ENCODE measurements at places on chromosomes 7 and 10. TPM values are rescaled to one million over a fixed set of nuclear protein-coding genes. Genes with fewer than 3 reads are reported as not detected.

- no peak for DNase-seq
Observed at GRCh38 chr7:184294-185264, 7.8 kb upstream of the FAM20C start.

GRCh38 chr10:53045315-53045714 lies 272.7 kb upstream of the MBL2 start:
- DNase-seq: no peak

DNA sequence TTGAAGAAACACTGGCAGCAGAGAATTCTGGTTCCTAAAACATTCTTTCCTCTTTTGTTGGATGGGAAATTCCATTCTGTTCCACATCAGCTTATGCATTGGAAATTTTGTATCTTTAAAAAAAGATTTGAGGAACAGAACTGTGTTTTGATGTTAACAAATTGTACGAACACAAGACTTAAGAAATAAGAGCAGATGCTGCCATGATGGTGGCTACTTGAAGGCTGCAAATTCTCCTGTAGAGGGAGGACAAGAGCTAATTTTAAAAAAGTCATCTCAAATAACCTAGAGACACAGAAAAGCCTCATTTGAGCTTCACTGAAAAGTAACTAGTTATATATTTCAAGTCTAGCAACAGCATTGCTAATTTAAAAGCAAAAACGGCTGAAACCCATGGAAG lies 29.8 kb downstream of the NDUFB2 start:
- DNase-seq: peak; percentile 55

DNA sequence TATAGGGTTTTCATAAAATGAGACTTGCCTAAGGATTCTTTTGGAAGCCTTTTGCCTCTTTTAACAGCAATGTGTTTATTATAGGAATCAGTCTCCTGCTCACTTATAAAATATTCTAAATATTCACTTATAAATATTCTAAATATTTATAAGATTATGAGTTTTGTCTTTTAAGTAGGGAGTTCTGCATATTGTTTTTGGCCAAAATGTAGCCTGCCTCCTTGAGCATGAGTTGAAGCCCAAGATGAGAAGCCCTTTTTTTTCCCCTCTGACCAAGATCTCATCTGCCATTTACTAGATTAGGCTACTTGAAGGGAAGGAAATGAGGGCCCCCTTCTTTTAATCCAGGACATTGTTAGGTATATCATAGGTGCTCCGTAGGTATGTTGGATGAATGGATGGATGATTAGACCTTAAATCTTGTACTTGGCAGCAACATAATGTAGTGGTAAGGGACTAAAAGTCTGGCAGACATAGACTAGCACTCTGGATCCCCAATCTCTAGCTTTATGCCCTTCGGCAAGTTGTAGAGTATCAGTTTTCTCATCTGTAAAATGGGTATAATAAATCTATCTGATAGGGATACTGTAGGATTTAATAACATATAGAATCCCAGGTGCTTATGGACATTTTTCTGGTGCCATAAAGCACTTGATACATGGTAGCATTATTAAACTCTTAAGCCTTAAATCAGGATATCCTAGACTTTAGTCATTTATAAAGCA lies 59.1 kb downstream of the ARID5B start:
- no peak for DNase-seq

- peak; percentile 57 for DNase-seq
Observed at GRCh38 chr10:129046065-129046681, 420.9 kb upstream of the MGMT start.

GRCh38 chr7:108659867-108660266 lies 90.2 kb downstream of the DNAJB9 start:
- DNase-seq: no peak

DNA sequence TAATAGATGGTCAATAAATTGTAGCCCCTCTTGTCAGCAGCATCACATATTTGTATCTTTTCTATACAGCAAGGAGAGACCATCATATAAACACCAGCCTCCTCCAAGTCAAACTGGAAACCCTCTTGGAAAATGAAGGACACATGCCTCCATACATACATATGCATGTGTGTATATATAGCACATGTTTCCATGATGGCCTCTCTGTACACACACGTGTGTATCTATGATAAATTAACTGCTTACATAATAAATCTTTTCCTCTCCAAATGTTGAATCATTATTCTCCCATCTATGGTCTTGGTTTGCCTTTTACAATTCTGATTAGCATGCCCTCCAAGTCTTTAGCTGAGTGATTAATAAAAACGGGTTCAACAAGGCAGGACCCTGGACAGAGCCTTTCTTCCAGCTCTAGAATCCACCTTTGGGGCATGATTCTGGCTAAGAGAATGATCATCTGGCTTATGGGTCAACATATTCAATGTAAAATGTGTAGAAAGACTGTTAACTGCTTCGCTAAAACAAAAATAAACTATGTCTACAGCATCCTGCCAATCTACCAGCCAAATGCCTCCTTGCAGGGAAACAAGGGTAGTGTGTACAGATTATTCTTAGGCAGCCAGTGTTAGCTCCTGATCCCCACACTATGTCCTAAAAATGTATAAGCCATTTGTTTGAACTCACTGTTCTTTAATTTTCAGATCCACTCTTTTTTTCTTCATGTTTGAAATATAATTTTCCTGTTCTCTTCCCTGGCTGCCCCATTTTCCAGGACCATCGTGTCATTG lies 70.0 kb downstream of the CRTAC1 start:
- no peak for DNase-seq

DNA sequence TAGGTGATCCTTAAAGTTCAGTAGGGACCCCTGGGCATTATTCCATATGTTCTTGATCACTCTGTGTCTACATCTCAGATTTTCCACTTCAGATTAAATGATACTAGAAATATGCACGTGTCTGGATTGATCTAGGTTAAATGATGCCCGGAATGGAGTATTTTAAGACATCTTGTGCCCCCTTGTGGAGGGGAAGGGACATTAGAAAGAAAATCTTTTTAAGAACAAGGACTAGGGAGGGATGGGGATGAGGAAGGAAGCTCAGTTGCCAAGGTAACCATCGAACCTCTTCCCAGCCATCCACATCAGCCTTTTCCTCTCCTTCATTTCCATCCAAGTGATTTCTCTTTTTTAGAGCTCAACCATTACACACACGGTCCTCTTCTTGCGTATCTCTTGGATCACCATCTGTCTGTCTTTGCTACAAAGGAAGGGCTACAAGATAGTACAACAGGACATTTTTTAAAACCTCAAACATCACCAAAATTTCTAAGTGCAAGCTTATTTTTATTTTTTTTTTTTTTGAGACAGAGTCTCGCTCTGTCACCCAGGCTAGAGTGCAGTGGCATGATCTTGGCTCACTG lies 40.5 kb downstream of the PRSS2 start:
- DNase-seq: peak; percentile 43

DNA sequence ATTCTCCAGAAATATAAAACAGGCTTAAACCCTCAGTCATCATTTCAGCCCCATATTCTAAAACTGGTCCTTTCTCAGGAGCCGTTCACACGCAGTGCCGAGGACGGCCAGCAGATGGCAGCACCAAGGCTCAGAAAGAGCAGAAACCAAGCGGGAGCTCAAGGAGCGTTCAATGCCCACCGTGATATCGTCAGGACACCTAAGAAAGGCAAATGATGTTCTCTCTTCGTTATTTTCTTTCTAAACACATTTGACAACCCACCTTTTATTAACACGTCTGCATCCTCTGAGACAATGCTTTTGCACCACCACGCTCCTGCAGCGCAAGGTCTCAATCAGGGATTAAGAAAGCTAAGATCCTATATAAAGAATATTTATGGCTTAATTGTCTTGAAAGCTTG lies 45.7 kb upstream of the RBM33 start:
- DNase-seq: peak; percentile 57

DNA sequence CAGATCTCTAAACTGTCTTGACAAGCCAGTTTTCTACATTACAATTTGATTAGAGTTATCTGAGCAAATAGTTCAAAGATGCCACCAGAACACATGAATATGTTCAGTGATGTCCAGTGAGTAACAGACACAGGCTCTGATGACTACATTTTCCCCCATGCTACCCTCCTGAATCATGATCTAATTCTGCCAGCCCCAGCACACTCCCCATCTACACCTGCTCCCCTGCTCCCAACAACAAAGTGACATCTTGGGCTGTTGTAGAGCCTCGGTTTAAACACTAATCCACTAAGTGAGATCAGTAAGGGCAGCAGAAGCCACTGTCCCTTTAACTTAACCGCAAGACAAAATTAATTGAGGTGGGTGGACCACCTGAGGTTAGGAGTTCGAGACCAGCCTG lies 104.6 kb downstream of the PROSER2 start:
- no peak for DNase-seq

GRCh38 chr7:88928276-88928675 lies 132.7 kb upstream of the TEX47 start:
- DNase-seq: no peak

DNA sequence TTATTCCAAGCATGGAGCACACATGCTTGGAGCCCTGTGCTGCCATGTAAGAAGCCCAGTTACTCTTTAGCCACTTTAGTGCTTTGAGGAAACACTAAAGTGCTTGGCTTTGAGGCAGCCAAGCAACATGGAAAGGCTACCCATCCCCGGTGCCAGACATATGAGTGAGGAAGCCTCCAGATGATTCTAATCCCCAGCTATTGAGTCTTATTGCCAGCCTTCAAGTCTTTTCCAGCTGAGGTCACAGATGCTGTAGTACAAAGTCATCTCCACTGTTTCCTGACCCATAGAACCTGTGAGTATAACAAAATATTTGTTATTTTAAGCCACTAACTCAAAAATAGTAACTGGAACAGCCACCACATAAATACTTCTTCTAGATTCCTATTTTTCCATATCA lies 91.4 kb upstream of the CYP26C1 start:
- no peak for DNase-seq

HDAC9 gene
- 97.6 TPM for total RNA-seq

NYAP1 gene
- not detected for total RNA-seq

ORC5 gene
- total RNA-seq: 137 TPM

FXYD4 gene
- total RNA-seq: not detected

TCERG1L gene
- total RNA-seq: not detected

SYCE1 gene
- 0.25 TPM for total RNA-seq

Data from renal cortical epithelial cell (primary cell).